ENCODE measurements at places on chromosomes 11 and 22.

GRCh38 chr22:23760056-23760455 is 2.7 kb upstream of the C22orf15 start:
- no peak for DNase-seq

DNA sequence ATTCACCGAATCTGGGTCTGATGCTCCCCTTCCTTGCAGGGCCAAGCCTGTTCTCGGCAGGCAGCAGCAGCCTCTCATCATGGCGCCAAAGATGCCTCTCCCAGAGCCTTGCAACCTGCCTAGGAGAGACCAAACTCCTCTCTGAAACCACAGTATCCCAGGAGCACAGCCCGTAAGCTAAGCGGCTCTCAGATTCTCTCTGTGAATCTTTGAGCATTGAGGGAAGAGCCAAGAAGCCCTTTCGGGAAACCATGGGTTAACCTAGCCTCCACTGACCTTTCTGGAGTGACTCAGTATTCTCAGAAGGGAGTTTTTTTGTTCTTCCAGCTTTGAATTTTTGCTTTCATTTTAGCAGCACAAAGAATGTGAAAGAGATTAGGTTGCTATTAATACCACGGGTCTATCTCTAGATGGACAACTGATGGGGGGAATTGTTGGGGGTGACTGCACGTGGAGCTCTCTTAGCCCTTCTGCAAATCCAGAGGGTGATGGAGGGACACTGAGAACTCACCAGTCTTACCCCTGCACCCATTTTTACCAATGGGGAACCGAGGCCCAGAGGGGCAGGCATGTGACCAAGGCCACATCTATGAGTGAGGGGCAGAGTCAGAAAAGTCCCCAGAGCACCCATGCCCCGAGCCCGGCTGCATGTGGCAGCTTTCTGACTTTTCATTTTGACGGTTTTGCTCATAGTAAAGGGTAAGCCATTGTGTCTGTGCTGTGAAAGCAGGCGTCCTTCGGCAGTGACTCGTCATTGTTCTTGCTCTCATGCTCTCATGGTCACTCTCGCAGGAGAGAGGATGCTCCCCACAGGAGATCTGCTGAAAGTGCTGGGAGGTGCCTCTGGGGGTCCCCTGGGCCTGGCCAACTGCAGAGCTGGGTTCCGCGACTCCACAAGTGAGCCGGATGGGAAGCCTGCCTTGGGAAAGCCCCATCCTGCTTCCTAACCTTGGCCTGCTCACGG is 36.0 kb downstream of the IRAG1 start:
- no peak for DNase-seq

- DNase-seq, result no peak
Measured at GRCh38 chr11:74669211-74670160, 61.7 kb downstream of the CHRDL2 start.

GRCh38 chr11:83119216-83119615 is 37.7 kb upstream of the PCF11 start:
- no peak for DNase-seq

DNA sequence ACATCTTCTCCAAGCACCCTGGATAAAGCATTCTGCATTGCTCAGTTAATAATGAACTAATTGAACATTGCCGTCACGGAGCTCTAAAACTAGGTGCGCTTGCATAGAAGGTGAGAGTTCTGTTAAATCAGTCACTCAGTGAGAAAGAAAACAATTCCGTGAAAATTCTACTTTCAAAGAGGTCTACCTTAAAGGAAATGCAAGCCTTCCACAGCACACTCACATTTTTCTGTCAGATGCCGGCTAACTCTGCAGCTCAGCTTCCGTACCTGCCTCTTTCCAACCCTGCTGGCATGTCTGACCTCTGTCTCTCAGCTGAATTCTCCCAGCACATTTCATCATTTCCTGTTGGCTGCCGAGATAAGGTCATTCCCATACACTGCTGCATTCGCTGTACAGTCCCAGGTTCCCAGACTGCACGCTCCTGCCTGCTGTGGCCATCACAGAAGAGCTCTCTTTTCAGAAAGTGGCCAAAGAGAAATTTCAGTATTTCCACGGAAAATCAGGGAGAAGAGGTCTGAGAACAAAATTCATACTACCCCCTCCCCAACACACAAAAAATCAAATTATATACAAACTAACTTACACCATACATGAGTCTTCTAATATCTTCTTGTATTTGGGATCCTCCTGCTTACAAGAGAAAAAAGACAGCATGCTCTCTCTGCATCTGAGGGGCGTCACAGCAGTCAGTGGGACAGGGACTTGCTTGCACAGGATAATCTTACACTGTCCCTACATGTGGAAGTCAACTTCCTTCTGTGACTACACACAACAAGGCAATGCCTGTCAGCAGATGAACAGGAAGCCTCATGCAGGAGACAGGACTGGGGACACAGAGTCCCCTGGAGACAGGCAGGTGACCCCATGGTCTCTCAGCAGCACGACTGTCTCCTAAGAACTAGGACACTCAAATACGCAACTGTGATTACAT is 55.1 kb downstream of the PACSIN2 start:
- no peak for DNase-seq

- no peak for DNase-seq
Measured at GRCh38 chr11:73193251-73194033, 24.6 kb upstream of the P2RY2 start.

GRCh38 chr11:133988686-133989410 is 32.1 kb upstream of the IGSF9B start:
- DNase-seq, result no peak

DNA sequence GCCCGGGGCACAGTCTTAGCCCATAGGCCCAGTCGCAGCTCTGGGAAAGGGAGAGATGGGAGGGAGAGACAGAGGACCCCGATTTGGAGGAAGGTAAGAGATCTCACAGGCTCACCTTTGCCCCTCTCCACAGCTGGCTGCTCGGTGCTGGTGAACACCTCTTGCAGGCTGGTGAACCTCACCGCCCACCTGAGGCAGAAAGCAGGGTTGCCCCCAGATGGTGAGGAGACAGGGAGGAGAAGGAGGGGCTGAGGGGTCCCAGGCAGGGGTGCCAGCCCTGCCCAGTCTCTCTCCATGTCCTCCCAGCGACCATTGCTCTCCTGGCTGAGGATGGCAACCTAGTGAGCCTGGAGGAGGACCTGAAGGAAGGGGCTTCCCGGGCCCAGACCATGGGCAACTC is 1.2 kb downstream of the C22orf15 start:
- DNase-seq, result no peak

- no peak for DNase-seq
Measured at GRCh38 chr11:45560913-45561281, 104.5 kb downstream of the CHST1 start.

DNA sequence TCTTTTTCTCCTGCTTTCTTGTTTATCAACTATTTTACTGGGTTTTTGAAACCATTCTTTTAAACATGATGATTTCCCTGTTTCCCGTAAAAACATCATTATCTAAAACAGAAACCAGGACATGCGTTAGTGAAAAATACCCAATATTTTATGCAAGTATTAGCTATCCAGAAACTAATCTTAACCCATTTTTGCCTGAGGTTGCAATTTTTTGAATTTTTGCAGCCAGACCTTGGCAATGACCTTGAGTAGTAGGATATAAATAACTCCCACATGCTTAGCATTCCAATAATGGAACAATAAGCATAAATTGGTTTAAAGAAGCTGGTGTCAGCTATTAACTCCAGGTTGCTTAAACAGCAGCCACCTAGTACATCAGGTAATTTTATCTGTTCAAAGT is 308.9 kb upstream of the ANO3 start:
- DNase-seq, result no peak

- no peak for DNase-seq
Measured at GRCh38 chr11:87712802-87713202, 462.4 kb downstream of the RAB38 start.

- no peak for DNase-seq
Measured at GRCh38 chr11:64034411-64034811, 1.3 kb upstream of the FLRT1 start.

DNA sequence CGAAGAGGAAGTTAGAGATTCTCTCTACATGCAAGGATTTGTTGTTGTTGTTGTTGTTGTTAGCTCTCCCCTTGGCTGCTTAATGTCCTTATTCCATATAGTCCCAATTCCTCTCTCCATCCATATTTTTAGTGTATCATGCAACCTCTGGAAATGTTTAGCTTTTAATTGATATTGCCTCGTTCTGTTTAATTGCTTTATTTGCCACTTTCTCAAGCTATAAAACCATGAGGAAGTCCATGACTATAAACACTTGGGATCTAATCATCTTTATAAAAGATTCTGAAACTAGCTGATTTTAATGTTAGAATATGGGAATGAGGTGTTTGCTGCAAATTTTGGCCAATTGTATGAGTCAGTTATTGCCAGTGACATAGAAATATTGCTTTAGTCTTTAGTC is 5.5 kb upstream of the OR9G1 start:
- no peak for DNase-seq

GRCh38 chr22:25054943-25055511 is 102.5 kb downstream of the KIAA1671 start:
- no peak for DNase-seq
